MV-4-11 (cell line): ENCODE measurements at places on chromosomes 12 and 14.

GRCh38 chr12:70840656-70841350, 79.7 kb downstream of the PTPRR start:
- DNase-seq: no peak

GRCh38 chr12:124036171-124036598, 63.2 kb downstream of the ZNF664 start:
- DNase-seq: no peak

- DNase-seq: peak; percentile 22
Observed at GRCh38 chr14:20262642-20263128, 23.6 kb downstream of the OR11H4 start.

DNA sequence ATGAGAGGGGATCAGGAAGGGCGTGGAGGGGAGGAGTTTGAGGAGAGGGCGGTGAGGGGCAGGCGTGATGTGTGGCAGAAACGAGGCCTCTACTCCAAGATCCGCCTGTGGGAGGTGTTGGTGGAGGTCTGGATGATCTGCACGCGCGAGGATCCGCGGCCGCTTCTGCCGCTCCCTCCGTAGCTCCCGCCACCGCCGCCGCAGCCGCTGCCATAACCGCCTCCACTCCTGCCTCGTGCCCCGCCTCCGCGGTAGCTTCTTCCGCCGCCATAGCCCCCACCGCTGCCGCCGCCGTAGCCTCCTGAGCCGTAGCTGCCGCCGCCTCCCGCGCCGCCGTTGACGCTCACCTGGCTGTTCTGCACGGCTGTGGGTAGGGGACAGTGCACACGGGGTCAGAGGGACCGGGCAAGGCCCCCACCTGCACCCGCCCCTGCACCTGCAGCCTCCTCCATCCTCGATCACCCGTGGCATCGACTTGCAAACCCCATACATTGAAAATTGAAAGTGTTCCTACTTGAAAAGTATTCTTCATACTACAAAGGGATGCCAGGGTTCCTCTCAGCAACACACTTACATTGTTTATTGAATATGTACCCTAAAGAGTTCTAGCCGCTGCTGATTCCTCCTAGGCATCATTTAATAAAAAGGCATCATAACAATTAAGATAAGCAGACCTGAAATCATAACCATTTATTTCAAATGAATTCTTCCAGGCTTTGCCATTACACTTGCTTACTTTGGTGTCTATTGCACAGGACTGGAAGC, 11.1 kb upstream of the KRT1 start:
- DNase-seq: no peak

GRCh38 chr12:105018776-105019175, 32.7 kb downstream of the NOPCHAP1 start:
- no peak for DNase-seq

GRCh38 chr12:3045989-3046388, 31.2 kb upstream of the TSPAN9 start:
- DNase-seq: no peak

DNA sequence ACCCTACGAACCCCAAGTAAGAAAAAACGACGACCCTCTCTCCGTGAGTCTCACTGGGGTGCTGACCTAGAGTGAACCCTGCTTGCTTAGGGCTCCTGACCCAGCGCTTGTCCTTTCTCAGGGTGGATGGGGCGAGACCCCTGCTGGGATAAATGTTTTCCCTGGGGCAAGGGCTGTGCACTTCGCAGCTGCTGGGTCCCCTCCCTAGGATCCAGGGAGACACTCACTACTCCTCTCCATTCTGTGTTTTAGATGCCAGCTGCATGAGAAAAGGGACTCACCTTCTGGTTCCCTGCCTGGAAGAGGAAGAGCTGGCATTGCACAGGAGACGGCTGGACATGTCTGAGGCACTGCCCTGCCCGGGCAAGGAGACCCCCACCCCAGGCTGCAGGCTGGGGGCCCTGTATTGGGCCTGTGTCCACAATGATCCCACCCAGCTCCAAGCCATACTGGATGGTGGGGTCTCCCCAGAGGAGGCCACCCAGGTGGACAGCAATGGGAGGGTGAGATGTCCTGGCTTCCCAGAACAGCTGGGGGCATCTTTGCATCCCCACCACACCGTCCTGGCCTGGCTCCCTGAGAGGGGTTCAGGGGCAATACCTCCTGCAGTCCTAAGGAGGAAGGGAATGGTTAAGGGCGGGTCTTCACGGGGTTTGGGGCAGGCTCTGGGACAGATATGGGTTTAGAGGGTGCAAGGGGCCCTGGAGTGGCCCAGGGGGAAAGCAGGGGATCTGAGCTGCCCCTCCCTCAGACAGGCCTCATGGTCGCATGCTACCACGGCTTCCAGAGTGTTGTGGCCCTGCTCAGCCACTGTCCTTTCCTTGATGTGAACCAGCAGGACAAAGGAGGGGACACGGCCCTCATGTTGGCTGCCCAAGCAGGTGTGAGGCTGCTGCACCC, 663 bp downstream of the ANKRD33 start:
- DNase-seq: no peak

DNA sequence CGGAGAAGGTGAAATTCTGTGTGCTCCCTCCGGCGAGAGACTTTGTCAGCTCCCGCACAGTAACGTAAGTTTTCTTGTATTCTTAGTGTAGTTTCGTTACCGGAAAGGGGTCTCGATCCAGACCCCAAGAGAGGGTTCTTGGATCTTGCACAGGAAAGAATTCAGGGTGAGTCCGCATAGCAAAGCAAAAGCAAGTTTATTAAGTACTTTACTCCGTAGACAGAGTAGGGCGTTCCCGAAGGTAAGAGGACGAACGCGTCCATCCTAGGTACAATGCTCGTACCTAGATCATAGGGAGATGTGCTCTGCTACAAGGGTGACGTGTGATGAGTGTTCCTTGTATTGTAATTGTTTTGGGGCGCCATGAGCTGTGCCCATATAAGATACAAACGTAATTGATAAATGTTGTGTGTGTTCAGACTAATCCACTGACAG, 293 bp downstream of the IFI27L1 start:
- no peak for DNase-seq

- no peak for DNase-seq
Observed at GRCh38 chr12:67256649-67257048, 12.5 kb upstream of the CAND1 start.

- DNase-seq: no peak
Observed at GRCh38 chr14:86153480-86153879, 623.5 kb downstream of the FLRT2 start.

GRCh38 chr12:114933428-114934160, 249.6 kb upstream of the TBX3 start:
- DNase-seq: peak; percentile 45

GRCh38 chr12:123681605-123682004, 10.7 kb downstream of the TCTN2 start:
- DNase-seq: peak; percentile 93

GRCh38 chr12:103901518-103902173, 28.6 kb upstream of the HSP90B1 start:
- DNase-seq: no peak

DNA sequence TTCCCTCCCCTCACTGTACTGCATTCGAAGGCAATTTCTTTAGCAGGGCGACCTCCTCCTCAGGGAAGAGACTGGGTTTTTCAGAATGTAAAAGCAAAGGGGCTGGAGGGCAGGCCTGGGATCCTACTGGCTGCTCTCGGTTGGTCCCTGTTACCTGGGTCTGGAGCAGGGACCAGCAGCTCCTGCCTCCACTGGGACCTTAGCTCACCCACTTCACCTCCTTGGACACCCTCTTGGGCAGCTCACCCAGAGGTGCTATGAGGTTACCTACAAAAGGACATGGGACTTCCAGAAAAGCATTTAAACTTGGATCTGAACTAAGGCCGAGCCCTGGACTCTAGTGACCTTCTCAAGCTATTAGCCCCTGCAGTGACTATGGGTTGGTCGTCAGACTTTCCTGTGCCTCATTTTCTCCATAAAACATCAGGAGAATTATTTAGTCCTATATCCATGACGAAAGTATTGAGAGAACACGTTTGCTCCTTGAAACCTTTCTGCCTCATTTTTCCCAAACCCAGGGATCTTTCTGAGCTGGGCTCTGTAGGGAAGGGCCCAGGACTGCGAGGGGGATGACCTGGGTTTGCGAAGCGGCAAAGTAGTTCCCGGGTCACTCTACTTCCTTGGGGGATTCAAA, 65.0 kb downstream of the FBXL14 start:
- DNase-seq: no peak
